ENCODE measurements at places on chromosomes 11 and 22.

DNA sequence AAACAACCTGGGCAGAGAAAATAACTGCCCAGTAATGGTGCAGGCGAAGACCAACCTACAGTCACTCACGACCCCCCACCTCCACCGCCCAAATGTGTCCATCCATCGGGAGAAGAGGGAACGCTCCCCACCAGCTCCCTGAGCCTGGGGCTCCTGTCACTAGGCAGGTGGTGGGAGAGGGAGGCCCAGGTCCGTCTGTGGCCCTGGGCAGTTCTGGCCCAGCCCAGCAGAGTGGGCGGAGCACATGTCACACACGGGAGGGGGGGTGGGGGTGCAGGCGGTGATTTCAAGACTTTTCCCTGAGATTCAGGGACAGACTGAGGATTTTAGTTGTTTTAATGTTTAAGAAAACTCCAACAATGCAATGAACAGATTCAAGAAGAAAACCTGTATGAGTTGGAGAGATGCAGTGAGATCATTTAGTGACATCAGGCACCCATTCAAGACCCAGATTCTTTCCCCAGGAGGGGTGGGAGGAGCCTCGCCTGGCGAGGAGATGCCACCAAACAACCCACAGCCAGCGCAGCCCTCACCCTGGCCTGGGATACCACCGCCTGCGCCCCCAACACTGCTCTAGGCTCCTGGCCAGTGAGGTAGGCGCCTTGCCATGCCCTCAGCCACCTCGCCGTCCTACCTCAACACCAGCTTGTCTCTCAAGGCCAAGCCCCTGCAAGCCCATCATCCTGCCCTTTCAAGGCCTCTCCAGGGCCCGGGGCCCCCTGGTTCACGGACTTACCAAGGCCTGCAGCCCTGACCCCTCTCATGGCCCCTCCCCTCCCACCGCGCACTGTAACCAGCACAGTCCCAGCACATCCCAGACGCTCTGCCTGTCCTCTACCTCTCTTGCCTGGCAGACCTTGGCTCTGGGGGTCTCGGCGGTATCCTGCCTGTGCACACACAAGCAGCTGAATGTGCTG is 36.8 kb downstream of the TBX1 start:
- DNase-seq, result no peak

DNA sequence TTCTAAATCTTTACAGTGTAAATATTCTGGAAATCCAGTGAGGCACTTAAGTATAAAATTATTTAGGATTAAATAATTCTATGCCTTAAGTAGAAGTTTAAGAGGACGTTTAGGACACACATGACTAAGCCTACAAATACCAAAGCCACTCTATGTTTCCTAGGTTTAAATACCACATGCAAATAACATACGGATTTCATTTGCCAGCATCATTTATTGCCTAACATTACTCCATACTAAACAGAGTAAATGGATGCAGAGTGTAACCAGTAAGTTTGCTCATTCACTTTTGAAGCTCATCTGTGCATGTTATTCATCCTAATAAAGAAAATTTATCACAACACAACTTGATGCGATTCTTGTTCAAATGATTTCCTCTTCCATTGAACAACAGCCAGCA is 4.1 kb downstream of the BDNF start:
- no peak for DNase-seq

GRCh38 chr22:20029550-20030225 is 8.8 kb downstream of the TANGO2 start:
- no peak for DNase-seq

- DNase-seq, result no peak
Observed at GRCh38 chr11:122085264-122085663, 30.8 kb downstream of the BLID start.

GRCh38 chr11:44028816-44029506 is 18.8 kb upstream of the ACCSL start:
- no peak for DNase-seq

Data from putamen (tissue), 1 donor.